ENCODE measurements at places on chromosomes 11 and 22.

- no peak for DNase-seq
These were observed 99.4 kb upstream of the SORL1-AS1 start for GRCh38 chr11:121552154-121552553.

GRCh38 chr11:115765803-115766239 is 261.6 kb upstream of the CADM1 start:
- DNase-seq: no peak

DNA sequence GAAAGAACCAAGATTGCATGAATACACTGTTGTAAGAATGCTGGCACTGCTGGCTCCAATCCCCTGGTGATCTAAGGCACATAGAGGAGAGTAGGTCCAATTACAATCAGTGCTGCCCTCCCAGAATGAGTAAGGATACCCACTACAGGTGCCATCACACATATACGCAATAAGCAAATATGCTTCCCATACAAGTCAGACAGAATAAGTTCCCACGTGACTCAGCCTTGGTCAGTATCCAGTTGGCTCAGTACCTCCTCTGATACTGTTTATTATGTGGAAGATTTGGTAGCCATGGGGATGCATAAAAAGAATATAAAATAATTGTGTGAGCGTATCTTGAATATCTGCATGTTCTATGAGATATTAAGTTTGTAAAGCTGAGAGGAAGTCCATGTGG is 8.9 kb upstream of the OR2D3 start:
- DNase-seq: no peak

- no peak for DNase-seq
These were observed 106.4 kb downstream of the NECTIN1 start for GRCh38 chr11:119622454-119623143.

- DNase-seq: peak; percentile 64
These were observed 3.7 kb upstream of the DPF2 start for GRCh38 chr11:65329944-65330403.

DNA sequence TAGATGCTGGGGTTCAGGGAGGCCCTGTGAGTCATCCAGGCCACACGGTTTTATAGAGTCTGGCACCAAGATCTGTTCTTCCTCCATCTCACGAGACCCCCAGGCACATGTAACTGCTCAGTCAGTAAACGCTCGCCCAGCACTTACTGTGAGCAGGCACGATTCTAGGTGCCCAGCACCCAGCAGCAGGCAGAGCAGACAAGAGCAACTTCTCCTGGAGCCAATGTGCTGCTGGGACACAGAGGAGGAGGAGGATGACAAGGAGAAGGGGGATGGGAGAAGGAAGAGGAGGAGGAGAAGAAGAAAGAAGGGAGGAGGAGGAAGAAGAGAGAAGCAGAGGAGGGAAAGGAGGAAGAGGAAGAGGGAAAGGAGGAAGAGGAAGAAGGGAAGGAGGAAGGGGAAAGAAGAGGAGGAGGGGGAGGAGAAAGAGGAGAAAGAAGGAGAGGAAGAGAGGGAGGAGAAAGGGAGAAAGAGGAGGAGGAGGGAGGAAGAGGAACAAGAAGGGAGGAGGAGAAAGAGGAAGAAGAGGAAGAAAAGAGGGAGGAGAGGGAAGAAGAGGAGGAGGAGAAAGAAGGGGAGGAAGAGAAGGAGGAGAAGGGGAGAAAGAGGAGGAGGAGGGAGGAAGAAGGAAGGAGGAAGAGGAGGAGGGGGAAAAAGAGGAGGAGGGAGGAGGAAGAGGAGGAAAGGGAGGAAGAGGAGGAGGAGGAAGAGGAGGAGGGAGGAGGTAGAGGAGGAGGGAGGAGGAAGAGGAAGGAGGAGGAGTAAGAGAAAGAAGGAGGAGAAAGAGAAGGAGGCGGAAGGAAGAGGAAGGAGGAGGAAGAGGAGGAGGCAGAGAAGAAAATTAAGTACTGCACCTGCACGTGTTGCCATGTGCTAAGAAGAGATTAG is 77.6 kb upstream of the RTL6 start:
- DNase-seq: no peak

GRCh38 chr11:7484131-7484530 is 1.2 kb upstream of the OLFML1 start:
- no peak for DNase-seq

Measured in NCI-H187 treated with DMSO at 0.1 percent for 48 hours (cell line).